ENCODE measurements at places on chromosomes 3 and 15. TPM values are rescaled to one million over a fixed set of nuclear protein-coding genes. Genes with fewer than 3 reads are reported as not detected.

- no peak overlapping the region for H3K4me3 ChIP-seq
- H3K27ac ChIP-seq, result no peak overlapping the region
- no peaks in the 10 kb centered on the region for H3K36me3 ChIP-seq
- peak; percentile 78 for DNase-seq
These were observed 37.6 kb downstream of the NCEH1 start for GRCh38 chr3:172673210-172673679.

GRCh38 chr3:97684490-97684889, 80.1 kb upstream of the ARL6 start:
- H3K4me1 ChIP-seq, result no peaks in the 10 kb centered on the region
- no peak overlapping the region for H3K27ac ChIP-seq
- DNase-seq, result no peak
- H3K36me3 ChIP-seq, result no peaks in the 10 kb centered on the region

DNA sequence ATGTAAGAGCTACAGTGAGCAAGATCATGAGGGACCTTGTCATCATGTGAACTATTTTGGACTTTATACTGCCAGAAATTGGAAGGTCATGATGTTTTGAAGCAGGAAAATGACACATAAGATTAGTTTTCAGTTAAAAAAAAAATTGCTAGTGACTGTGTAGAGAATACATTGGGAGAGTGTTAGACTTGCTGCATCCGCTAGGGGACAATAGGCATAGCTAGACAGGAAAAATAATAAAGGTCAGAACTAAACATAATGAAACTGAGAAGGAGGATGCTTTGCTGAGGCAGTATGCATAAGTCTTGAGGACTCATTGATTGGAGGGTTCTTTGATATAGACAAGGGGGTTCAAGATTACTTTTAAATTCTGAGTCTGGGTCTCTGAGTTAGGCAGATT, 275.8 kb upstream of the KCNH8 start:
- no peaks in the 10 kb centered on the region for H3K36me3 ChIP-seq
- no peak overlapping the region for H3K4me3 ChIP-seq
- H3K27ac ChIP-seq, result no peak overlapping the region
- peaks cover 12% of the 10 kb centered on the region for H3K4me1 ChIP-seq
- no peak for DNase-seq

DNA sequence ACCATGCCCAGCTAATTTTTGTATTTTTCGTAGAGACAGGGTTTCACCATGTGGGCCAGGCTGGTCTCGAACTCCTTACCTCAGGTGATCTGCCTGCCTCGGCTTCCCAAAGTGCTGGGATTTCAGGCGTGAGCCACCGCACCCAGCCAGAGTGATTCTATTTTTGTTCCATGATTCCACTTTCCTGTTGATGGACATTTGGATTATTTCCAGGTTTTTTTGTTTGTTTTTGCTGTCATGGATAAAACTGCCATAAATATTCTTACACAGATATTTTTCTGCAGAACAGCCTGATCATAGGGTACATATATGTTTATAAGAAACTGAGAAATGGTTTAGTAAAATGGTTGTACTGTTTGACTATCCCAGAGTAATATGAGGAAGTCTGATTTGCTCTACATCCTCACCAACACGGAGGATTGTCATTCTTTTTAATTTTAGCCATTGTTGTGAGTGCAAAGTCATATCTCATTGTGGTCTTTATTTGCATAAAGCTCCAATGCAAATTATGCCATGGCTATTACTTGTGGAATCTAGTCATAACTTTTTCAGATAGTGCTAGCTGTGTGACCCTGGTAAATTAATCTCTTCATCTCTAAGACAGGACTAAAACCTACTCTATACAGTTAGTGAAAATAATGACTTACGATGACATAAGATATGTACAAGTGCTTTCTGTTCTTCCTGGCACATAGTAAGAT, 42.7 kb downstream of the MAP6D1 start:
- H3K4me3 ChIP-seq, result no peak overlapping the region
- H3K36me3 ChIP-seq, result peaks cover 72% of the 10 kb centered on the region
- H3K4me1 ChIP-seq, result peaks cover 3% of the 10 kb centered on the region
- no peak for DNase-seq
- no peak overlapping the region for H3K27ac ChIP-seq

GRCh38 chr15:55289746-55290527, at the start of gene RAB27A:
Gene RAB27A, minus strand, starts transcription at chr15:55289813. Its CDS starts 54,879 bp downstream, at chr15:55234934.
- H3K4me1 ChIP-seq, result peaks cover 43% of the 10 kb centered on the region
- no peaks in the 10 kb centered on the region for H3K27me3 ChIP-seq
- peaks cover 35% of the 10 kb centered on the region for H3K36me3 ChIP-seq
- DNase-seq, result peak; percentile 83
- H3K4me3 ChIP-seq, result peak within 1 kb of the TSS; percentile 94

The GMNC gene
- total RNA-seq, result not detected

The TLR9 gene
- total RNA-seq, result 0.83 TPM

The KLHDC8B gene
- 1.2 TPM for total RNA-seq

The ARL8B gene
- 38.2 TPM for total RNA-seq

The CTDSPL gene
- total RNA-seq, result 2.0 TPM

The PPP1R14D gene
- total RNA-seq, result not detected
